Dorsolateral prefrontal cortex (tissue), 122 donors: ENCODE measurements at places on chromosomes 13 and 19.

- DNase-seq: no peak
These were observed 626 bp downstream of the ZNF233 start for GRCh38 chr19:44260343-44260681.

DNA sequence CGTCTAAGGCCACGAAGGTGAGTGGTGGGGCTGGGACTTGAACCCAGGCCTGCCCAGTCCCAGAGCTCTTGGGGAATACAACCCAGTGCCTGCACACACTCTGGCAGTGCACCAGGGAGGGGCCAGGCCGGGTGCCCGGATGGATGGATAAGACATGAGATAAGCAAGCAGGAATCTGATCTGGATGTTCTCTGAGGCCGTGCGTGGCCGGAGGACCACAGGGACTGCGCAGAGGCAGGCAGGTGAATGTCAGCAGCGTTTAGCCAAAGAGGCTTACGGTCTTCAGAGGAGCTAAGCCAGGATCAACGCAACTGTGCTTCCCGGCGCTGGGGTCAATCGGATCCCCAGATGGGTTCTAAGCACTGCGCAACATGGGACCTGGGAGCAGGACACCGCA lies 1.5 kb downstream of the ZNF787 start:
- no peak for DNase-seq

DNA sequence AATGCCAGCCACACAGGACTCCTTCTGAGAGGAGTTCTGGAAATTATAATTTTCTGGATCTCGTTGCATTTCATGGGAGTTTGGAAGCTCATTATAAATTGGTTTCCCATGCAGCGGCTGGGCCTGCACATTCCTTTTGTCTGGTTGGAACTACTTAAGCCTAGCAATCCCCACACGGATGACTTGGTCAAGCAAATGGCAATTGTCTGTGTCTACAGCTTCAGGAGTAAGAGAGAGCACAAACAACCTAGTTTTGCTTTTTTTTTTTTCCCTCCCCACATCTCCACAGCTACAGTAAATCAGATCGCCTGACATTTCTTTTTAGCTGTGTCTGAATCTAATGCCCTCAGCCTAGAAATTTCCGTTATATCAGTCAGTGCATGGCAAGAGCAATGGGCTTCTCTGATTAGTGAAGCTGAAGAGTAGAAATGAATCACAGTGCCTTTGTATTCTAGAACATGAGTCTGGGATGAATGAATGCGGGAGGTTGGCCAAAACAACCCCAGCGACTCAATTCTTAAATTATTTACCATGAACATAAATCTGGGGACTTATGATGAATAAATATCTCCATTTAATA lies 15.1 kb downstream of the PCDH8 start:
- no peak for DNase-seq

- DNase-seq: no peak
These were observed 192.2 kb downstream of the PCDH17 start for GRCh38 chr13:57823704-57824103.

GRCh38 chr13:97753942-97754670 lies 199.4 kb upstream of the IPO5 start:
- no peak for DNase-seq
